ENCODE measurements at places on chromosomes 7 and 10.

DNA sequence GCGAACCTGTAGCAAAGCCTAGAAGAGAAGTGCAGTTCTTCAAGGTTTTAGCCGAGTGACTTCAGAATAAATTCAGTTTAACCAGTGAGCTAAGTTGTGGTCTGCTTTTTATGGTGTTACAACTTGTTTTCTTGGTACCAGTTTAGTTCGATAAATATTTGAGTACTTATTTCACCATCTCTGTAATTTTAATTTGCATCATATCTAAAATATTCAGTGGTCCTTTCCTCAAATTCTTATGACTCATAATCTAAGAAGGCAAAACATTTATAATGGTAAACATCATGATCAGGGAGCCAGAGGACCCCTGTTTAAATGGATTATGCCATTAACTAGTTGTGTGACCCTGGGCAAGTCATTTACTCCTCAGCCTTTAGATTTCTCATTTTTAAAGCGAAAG lies 4.1 kb upstream of the BMPER start:
- DNase-seq, result no peak

DNA sequence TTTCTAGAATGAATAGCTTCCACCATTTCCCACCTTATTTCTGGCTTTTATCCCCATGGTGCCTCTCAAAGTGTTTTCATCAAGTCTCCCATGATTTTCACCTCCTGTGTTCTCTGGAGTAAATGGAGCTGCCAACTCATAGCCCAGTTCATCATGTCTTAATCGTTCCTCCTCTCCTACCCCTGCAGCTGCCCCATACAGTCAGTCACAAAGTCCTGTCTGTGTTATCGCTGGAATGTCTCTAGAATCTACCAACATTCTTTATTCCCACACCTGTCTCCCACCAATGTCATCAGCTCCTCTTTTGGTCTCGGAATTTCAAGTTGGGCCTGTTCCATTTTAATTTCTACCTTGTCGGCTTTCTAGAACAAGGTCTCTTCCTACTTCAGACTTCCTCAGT lies 178.9 kb downstream of the MLLT10 start:
- DNase-seq, result no peak

DNA sequence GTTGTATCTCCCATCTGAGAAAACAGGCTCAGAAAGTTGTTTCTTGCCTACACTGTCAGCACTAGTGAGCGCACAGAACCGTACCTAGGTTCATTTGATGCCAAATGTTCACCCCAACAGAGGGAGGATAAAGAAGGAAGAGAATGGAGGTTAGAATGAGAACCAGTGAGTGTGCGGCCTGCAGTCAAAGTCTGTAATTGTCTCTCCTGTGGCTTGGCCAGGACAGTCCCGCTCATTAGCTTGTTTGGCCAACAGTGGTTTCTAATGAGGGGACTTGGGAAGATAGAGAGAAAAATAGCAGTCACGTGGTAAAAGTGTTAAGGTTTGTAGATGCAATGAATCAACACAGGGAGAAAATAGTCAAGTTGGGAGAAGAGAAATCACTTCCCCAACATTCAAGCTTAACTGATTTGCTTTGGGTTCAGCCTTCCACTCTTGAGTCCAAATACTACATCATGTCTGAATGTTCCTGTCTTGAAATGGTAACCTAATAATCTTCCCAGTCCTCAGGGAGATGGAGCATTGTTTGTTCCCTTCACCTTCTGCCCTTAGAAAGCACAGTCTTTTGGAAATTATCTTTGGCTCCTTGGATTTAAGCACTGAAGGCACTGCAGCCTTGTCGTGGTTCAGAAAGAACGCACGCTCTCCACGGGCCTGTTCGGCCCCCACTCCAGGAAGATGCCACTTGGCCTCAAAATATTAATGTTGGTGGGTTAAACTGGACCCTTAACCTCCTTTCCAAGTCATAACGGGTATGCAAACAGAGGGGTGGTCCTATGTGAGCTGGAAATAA lies 360.4 kb upstream of the ZNF32 start:
- no peak for DNase-seq

- DNase-seq, result no peak
Measured at GRCh38 chr7:20601121-20601520, 14.3 kb upstream of the ABCB5 start.

Measured in transverse colon (tissue), 4 donors.